ENCODE measurements at places on chromosomes 7 and 10.

DNA sequence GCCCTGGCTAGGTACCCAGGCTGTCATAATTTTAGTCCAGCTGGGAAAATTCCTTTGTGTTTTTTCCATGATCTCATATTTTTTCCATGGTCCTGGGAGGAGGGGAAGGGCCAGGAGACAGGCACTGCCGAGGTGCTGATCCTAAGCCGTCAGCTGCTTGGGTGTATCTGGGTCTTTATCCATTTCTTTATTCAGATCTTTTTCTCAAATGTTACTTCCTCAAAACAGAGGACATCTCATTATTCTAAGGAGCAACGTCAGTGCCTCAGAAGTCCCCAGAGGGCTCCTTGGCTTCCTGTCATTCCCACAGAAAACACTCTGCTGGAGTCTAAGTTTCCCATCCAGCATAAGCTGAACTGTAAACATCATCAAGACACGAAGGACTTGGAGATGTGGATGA is 2.8 kb upstream of the OR6V1 start:
- DNase-seq, result no peak

- no peak for DNase-seq
These were observed 40.9 kb upstream of the MET start for GRCh38 chr7:116630932-116631671.

GRCh38 chr10:42951486-42952251 is 125.2 kb upstream of the RET start:
- no peak for DNase-seq

- DNase-seq, result no peak
These were observed 90.3 kb downstream of the LYZL1 start for GRCh38 chr10:29379208-29379607.

GRCh38 chr7:151254316-151254715 is 5.8 kb upstream of the SMARCD3 start:
- no peak for DNase-seq

- no peak for DNase-seq
These were observed 19.4 kb upstream of the ADGRA1 start for GRCh38 chr10:133068111-133069032.

DNA sequence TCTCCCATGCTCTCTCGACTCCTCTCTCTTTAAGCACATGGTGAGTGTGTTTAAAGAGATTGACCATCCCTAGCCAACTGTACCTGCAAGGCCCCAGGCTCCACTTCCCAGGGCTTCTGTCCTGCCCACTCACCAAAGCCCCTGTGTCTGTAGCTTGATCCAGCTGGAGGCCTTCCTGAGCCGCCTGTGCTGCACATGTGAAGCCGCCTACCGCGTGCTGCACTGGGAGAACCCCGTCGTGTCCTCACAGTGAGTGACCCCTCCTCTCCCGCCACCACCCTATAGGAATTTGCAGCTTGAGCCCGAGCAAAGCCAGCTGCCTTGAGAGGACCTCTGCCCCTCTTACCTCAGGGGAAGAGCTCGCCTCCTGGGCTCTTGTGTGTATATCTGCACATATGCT is 11.2 kb downstream of the ZFYVE27 start:
- no peak for DNase-seq

DNA sequence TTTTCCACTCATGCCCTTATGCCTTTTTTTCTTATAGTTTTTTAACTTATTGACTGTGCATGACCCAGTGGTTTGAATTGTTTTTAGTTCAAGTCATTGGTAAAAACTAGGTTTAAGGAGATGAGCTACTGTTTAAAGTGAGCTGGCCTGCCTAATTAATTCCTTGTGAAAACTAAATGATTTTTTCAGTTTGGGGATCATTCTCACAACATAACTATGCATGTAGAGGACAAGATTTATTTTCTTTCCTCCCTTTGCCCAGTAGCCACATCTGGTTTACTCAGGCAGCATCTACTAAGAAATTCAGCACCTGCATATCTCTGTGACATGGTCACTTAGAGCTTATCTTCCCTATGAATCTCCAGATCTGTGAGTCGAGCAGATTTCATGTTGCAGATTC is 1.7 kb downstream of the ADO start:
- DNase-seq, result no peak

DNA sequence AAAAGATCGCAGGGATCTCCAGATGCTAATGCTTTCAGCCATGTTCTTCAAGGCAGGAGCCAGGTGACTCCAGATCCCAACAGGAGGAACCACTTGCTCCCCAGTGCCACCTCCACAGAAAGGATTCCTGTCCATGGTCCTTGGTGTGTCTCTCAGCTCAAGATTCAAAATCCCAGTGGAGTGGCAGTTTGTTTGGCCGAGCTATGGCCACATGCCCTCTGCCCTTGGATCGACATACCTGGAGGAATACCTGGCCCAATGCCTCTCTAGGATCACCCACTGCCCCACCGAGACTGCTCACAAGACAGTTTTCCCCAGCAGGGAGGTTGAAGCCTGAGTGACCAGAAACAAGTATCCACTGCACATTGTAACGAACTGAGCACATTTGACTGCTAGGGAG is 3.9 kb upstream of the GPRIN2 start:
- DNase-seq, result no peak

DNA sequence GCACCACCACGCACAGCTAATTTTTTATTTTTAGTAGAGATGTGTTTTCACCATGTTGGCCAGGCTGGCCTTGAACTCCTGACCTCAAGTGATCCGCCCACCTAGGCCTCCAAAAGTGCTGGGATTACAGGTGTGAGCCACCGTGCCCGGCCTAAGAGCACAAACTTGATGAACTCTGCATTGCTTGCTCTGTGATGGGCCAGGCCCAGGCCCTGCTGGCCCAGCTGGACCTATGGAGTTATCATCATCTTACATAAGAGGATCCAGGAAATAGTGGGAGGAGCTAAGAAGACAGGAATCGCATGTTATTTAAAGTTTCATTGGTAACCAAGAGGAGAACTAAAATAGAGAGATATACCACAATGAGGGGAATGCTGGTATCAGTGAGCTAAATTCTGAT is 86.9 kb downstream of the DAGLB start:
- DNase-seq, result no peak

- no peak for DNase-seq
These were observed 91.4 kb downstream of the PPP1R3C start for GRCh38 chr10:91541481-91541880.

GRCh38 chr10:111221682-111222480 is 145.1 kb downstream of the ADRA2A start:
- DNase-seq, result no peak

- DNase-seq, result no peak
These were observed 24.3 kb downstream of the GRID1 start for GRCh38 chr10:86342111-86342863.

DNA sequence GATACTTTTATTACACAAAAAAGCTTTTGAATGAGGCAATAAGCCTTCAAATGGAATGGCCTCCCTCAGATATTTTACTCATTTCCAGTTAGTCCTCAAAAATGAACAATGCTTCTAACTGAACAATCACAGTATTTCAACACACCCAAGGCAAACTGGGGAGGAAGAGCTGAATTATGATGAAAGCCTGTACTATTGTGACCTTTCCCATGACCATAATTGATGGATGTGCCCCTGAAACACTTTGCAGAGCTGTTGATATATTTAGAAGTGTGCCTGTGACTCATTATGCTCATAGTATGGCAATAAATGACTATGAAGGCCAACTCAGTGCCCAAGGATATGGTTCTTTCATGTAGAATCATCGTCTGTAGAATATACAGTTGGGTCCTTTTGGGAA is 248.1 kb downstream of the AHR start:
- DNase-seq, result no peak

GRCh38 chr7:36605261-36606051 is 118.8 kb downstream of the AOAH start:
- no peak for DNase-seq

DNA sequence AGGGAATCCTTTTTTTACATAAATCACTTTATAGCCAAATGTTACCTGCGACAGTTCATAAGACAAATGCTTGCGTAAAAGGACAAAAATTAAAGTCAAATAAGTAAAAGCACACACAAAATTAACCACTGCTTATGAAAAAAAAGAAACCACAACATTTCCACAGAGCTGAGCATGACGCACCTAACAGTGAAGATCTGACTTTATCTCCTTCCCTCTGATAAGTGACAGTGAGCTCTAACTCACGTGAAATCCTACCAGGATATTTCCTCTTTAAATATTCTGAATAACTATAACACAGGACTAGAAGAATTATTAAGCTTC is 225.5 kb downstream of the SFMBT2 start:
- DNase-seq, result no peak

DNA sequence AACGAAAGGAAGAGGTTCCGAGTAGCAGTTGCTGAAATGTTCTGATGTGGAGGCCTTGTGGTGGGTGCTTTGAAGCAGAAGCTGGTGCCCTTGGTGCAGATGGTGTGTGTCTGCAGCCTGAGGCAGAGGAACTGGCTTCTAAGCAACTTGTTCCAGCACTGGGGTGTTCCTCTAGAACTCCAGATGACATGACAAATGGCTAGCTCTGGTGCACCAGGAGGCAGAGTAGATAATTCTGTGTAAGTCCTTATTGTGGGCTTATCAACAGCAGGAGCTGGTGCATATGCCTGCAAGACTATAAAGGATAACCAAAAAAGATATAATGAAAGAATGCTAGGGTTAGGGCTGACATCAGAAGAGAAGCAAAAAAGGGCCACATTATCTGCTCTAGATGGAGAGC is 76.5 kb downstream of the ARL5B start:
- DNase-seq, result no peak

GRCh38 chr10:133230044-133230361 is at the start of gene UTF1:
TSS of gene UTF1 (plus strand) at chr10:133230217. CDS start at chr10:133230289, 72 bp downstream.
- DNase-seq, result no peak

DNA sequence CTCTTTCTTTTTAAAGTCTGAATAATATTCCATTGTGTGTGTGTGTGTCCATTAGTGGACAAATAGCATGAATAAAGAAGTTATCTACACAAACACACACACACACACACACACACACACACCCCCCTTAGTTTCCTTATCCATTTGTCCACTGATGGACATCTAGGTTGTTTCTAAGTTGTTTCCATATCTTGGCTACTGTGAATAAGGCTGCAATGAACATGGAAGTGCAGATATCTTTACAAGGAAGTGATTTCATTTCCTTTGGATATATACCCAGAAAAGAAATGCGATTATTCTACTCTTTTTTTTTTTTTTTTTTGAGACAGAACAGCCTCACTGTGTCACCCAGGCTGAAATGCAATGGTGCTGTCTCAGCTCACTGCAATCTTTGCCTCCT is 113.5 kb downstream of the MBL2 start:
- no peak for DNase-seq

- DNase-seq, result no peak
These were observed 36.8 kb downstream of the COL28A1 start for GRCh38 chr7:7498856-7499255.

GRCh38 chr7:45400680-45401079 is 173.5 kb upstream of the ADCY1 start:
- no peak for DNase-seq

GRCh38 chr10:89091496-89091895 is 100.9 kb downstream of the FAS start:
- no peak for DNase-seq

DNA sequence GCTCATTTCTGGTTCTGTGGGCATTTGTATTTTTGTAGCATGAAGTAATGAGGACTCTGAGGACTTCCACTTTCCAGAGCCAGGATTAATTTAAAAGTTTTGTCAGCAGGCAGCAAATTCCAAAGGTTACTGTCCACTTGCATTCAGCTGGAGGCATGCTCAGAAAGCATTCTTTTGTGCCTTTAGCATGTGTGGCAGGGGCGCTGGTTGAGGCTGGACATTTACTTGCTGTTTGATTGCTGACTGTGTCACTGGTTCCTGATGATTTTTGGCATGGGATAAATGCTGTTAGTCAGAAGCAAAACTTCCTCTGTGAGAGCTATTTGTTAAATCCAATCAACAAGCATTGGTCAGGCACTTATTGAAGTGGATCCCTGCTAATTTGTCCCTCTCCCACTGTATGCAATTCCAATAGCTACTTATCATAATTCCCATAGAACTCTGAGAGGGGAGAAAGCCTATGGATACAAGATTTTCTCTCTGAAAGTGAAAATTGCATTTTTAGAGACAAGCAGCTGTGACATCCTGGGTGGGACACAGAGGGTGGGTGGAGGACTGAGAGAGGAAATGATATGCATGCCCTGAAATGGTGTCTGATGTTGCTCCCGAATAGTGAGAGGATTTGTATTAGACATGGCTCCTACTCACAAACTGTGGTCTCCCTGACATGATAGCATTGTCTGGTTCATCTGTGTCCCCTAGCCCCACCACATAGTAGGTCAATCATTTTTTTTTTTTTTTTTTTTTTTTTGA is 161.2 kb upstream of the WDR11 start:
- no peak for DNase-seq

DNA sequence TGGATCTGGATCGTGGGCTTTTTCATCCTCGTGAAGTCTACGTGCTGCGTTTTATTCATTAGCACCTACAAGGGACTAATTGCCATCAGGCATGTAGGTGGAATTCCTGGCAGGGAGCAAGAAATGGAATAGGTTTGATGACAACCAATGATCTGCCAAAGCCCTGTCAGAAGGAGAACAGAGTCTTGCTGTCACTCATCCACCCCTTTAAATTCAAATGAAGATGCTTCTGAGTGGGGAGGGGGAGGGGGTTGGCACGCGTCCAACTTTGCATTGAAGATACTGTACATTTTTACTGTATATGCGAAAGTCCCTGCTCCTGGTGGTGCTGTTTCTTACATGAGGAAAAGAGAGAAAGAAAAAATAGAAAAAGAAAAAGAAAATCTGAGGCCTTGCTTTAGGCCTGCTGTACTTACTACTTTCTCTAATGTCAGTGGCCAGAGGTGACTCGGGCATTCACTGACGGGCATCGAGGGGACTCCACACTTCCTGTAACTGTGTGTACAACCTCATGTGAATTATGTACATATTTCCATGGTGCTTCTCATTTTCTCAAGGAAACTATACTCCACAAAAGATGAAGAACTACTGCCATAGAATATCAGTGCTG is 569.1 kb downstream of the INHBA start:
- DNase-seq, result no peak

DNA sequence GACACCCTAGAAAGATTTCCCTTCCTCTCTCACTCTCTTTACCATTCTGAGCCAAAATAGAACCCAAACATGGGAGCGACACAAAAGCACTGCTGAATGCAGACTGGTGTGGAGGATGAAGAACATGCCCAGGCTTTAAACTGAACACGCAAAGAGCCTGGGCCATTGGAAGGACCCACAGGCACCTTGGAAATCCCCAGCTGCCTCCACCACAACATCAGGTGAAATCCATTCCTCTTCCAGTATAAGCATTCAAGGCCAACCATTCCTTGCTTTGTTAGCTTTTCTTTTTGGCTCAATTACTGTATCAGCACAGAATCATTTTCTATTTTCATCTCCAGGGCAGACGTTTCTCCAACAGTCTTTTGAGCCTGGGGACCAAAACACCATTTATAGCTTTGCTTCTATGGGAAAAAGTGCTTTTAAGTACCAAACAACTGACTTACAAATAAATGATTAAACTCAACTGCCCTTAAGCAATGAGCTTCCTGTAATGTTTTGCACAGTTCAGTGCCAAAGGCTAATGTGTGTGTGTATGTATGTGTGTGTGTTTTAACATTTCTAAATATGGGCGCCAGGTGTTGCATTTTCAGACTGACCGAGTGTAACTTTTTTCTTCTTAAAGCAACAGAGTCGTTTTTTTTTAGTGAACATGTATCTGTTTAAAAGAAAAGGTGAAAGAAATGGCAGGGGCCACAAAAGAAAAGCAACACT is 16.2 kb upstream of the BLNK start:
- DNase-seq, result peak; percentile 32

All from GM20000 (cell line).